ENCODE measurements at places on chromosomes 11 and 22.

- peak; percentile 42 for DNase-seq
These were observed 6.9 kb downstream of the TRABD start for GRCh38 chr22:50192436-50193204.

- DNase-seq: no peak
These were observed 12.6 kb downstream of the SMTNL1 start for GRCh38 chr11:57549983-57550382.

DNA sequence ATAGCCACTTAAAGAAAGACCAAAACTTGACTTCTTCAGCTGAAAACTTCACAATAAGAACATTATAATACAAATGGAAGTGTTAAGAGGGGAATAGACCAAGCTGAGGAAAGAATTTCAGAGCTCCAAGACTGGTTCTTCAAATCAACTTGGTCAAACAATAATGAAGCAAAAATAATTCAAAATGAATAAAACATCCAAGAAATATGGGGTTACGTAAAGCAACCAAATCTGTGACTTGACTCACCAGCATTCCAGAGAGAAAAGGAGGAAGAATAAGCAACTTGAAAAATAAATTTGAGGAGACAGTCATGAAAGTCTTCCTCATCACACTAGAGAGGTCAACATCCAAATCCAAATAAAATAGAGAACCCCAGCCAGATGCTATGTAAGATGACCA, 31.4 kb downstream of the XKR3 start:
- DNase-seq: no peak

GRCh38 chr11:68610452-68611116, 73.8 kb upstream of the GAL start:
- DNase-seq: no peak

DNA sequence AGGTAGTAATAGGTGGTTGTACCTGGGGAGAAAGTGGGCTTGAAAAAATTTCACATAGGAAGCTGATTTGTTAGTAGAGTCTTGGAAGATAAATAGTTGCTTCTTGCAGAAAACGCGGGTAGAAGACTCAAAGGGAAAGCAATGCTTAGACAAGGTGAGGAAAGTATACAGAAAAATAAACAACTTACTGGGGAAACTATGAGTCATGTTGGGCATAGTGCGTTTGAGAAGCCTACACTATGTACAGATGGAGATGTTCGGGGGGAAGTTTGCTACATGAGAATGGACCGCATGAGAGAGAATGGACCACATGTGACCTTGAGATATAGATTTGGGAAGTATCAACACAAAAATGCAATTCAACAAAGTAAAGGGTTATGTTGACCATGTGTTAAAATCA, 86.7 kb upstream of the DDI1 start:
- no peak for DNase-seq

Data from activated T-cell treated with anti-CD3 and anti-CD28 coated beads for 1 hour (primary cell).